Karpas-422 (cell line): ENCODE measurements at places on chromosomes 12 and 14. TPM values are rescaled to one million over a fixed set of nuclear protein-coding genes. Genes with fewer than 3 reads are reported as not detected.

GRCh38 chr14:35229084-35229791, 62.9 kb upstream of the PSMA6 start:
- peaks cover 37% of the 10 kb centered on the region for H3K4me1 ChIP-seq
- H3K36me3 ChIP-seq, result no peaks in the 10 kb centered on the region
- peak; percentile 86 for DNase-seq

- no peaks in the 10 kb centered on the region for H3K36me3 ChIP-seq
- H3K4me1 ChIP-seq, result no peaks in the 10 kb centered on the region
- DNase-seq, result no peak
- no peaks in the 10 kb centered on the region for H3K27me3 ChIP-seq
These were observed 17.0 kb upstream of the KERA start for GRCh38 chr12:91074851-91075250.

DNA sequence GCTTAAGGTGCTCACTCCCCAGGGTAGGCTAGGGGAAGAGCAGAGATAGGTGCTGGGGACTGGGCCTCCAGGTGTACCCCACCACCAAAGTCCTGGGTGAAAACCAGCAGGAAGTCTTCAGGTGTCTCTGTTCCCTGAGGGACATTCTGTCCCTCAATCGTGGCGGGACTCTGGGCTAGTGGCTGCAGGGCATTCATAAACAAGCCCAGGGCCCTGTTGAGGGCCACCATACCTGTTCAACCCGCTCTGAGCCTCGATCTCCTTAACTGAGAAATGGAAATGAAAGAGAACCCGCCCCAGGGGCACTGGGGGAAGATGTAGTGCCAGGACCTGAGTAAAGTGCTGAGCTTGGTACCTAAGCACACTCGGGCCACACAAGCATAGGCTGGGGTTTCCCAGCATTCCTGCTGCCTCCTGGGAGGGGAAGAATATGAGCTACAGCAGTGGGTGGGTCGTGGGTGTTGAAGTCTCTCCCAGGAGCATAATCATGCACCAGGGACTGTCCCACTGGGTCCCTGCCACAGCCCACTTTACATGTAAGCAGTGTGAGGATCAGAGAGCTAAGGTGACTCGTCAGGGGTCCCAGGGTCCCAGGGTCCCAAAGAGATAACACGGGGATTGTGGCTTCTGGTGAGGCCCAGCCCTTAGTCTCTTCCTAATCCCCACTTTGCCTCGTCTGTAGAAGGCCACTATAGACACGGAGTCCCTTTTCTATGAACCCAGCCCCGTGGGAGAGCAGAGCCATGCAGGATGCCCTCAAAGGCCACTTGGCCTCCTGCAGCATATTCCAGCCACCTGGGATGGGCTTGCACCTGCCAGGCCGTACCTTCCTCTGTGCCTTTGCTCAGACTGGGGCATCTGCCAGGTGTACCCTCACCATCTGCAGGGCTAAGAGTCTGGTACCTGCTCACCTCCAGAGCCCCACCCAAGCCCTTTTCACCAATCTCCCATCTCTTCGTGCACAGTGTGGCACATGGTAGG, 14.4 kb downstream of the FAM222A start:
- no peaks in the 10 kb centered on the region for H3K4me1 ChIP-seq
- no peak overlapping the region for H3K4me3 ChIP-seq
- no peak for DNase-seq

KRT73 gene
- not detected in 2 replicates for total RNA-seq

GRCh38 chr14:71309756-71310155, 402.5 kb downstream of the PCNX1 start:
- H3K36me3 ChIP-seq, result no peaks in the 10 kb centered on the region
- H3K4me3 ChIP-seq, result no peak overlapping the region
- H3K27ac ChIP-seq, result no peak overlapping the region
- H3K4me1 ChIP-seq, result peaks cover 4% of the 10 kb centered on the region; the same call in 1 of the 2 replicates
- H3K27me3 ChIP-seq, result no peaks in the 10 kb centered on the region
